Esophagus muscularis mucosa (tissue), 4 donors: ENCODE measurements at places on chromosomes 2 and 18. TPM values are rescaled to one million over a fixed set of nuclear protein-coding genes. Genes with fewer than 3 reads are reported as not detected.

The NYAP2 gene
- 0.26 TPM for total RNA-seq

DNA sequence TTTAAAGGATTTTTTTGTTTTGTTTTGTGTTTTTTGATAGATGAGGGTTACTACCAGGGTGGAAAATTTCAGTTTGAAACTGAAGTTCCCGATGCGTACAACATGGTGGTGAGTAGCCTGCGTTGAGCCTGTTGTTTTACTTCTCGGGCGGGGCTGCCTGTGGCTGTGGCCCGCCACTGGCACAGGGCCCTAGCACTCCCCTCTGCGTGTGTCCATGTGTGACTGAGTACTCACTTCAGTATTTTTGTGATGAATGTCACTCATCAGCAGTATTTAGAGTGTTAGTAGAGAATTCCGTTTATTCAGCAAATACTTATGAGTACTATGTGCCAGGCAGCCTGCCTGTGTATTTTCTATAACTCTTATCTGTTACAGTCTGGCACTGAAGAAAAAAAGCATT, 44.3 kb upstream of the SCLY start:
- DNase-seq = peak; percentile 21
- H3K27me3 ChIP-seq = no peaks in the 10 kb centered on the region

The RBBP8 gene
- 13.0 TPM for total RNA-seq

DNA sequence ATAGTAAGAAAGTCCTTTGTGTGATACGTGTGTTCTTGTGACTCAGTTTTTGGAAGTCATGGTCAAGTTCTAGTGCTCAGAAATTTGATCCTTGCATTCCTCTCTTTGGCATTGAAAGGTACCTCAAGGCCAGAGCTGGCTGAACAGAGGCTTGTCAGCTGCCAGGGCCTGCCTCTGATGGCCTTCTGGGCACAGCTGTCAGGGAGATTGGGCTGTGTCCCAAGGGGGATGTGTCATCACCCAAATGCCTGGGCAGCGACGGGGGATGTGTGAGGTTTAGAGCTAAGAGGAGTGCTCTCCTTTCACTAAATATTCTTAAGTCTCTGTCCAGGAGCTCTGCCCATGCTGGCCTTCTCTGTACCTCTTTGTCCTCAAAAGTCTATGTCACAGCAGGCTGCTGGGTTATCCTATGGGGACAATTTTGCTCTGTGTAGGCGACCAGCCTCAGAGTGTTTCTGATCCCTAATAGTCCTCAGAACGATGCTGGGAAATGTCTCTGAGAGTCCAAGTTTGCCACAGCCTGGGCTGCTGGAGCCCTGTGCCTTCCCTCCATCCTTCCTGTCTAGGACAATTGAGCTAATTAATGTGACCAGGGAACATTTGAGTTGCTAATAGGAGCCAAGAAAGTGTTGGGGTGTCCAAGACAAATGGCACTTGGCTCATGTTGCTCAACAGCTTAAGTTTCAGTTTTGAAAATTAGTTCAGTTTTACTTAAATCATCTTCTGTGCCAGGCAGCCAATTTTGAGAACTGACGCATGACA, 115.4 kb upstream of the ZNF521 start:
- no peak overlapping the region for H3K27ac ChIP-seq
- no peak overlapping the region for H3K4me3 ChIP-seq
- peaks cover 12% of the 10 kb centered on the region for H3K4me1 ChIP-seq
- H3K27me3 ChIP-seq = no peaks in the 10 kb centered on the region
- H3K36me3 ChIP-seq = no peaks in the 10 kb centered on the region
- no peak for DNase-seq

The FBXO15 gene
- total RNA-seq = not detected

DNA sequence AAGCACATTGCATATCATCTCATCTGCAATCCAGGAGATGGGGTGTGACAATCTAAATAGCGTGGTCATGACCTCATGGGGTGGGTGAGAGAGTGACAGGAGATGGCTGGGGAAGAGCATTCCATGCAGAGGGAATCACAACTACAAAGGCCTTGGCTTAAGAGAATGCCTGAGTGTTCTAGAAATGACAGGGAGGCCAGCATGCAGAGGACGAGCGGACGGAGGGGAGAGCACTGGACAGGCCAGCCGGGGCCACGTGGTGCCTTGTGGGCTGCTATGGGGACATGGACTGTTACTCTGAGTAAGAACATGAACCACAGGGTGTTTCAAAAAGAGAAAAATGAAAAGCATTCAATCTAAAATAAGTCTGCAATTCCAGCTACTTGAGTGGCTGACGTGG, 117.9 kb upstream of the ODC1 start:
- H3K27ac ChIP-seq = no peak overlapping the region
- no peaks in the 10 kb centered on the region for H3K36me3 ChIP-seq
- no peak for DNase-seq
- no peaks in the 10 kb centered on the region for H3K27me3 ChIP-seq

DNA sequence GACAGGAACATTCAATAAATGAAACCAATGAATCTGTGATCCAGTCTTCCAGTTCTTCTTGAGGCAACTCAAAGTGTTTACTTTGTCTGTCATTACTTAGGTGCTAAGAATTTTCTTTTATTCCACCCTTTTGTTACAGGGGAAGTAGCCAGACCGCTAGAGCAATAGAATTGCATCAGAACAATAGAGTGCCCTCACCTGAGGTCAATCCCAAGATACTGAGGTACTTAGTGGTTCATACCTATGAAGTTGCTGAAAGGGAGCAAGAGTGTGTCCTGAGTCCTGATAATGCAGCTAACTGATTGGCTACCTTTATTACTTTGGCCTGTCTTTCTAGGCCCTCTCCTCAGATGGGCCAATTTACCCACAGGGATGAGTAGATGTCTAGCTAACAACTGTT, 359.4 kb upstream of the KCNH7 start:
- no peaks in the 10 kb centered on the region for H3K27me3 ChIP-seq
- no peaks in the 10 kb centered on the region for H3K4me1 ChIP-seq
- H3K36me3 ChIP-seq = no peaks in the 10 kb centered on the region
- DNase-seq = no peak

DNA sequence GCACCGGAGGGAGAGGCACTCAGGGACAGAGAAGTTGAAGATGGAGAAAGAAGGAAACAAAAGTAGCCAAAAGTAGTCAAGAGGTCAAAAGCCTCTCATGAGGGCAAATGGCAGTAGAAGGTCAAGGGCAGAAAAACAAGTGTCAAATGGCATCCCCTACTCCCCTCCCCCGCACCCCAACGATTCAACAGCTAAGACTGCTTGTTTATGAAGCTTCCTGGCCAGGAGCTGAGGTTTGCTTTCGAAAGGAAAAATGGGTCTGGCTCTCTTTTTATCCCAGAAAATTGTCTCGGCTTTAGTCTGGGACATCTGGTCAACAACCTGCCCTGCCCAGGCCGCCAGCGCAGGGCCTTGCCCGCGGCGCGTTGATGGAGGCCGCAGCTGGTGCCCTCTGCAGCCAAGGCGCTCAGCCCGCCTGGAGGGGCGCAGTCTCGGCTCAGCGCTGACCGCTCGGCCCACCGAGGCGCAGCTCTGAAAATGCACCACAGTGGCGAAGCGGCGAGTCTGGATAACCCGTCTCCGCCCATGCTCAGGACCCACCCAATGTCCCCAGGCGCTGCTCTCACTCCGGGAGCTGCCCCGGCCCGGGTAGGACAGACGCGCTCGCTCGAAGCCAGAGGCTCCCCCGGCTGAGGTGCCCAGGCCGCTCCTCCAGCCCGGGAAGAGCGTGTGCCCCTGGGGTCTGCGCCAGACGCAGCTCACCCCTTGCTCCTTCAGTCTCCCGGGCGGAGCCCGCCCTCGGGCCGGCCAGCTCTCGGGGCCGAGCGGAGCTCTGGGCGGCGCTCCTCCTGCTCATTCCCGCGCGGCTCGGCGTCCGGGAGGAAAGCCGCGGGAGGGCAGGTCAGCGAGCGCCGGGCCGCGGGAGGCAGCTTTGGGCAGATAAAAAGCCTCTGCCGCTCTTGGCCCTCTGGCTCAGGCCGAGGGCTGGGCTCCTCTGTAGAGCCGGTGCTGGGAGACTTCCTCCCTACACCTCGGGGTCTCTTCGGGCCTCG, 1.8 kb upstream of the TBR1 start:
- H3K36me3 ChIP-seq = no peaks in the 10 kb centered on the region
- DNase-seq = no peak
- peaks cover 48% of the 10 kb centered on the region for H3K4me1 ChIP-seq
- peak overlapping the region; percentile 60 for H3K4me3 ChIP-seq
- peaks cover 56% of the 10 kb centered on the region for H3K27me3 ChIP-seq
- no peak overlapping the region for H3K27ac ChIP-seq

- no peaks in the 10 kb centered on the region for H3K27me3 ChIP-seq
- DNase-seq = no peak
- peaks cover 96% of the 10 kb centered on the region for H3K4me1 ChIP-seq
- peak overlapping the region; percentile 98 for H3K27ac ChIP-seq
- no peak overlapping the region for H3K4me3 ChIP-seq
- peaks cover 2% of the 10 kb centered on the region for H3K36me3 ChIP-seq
Measured at GRCh38 chr2:27077231-27077630, 1.2 kb upstream of the EMILIN1 start.

- H3K27me3 ChIP-seq = no peaks in the 10 kb centered on the region
- H3K4me1 ChIP-seq = no peaks in the 10 kb centered on the region
- DNase-seq = no peak
Measured at GRCh38 chr18:54023471-54023870, 201.0 kb downstream of the MBD2 start.

DNA sequence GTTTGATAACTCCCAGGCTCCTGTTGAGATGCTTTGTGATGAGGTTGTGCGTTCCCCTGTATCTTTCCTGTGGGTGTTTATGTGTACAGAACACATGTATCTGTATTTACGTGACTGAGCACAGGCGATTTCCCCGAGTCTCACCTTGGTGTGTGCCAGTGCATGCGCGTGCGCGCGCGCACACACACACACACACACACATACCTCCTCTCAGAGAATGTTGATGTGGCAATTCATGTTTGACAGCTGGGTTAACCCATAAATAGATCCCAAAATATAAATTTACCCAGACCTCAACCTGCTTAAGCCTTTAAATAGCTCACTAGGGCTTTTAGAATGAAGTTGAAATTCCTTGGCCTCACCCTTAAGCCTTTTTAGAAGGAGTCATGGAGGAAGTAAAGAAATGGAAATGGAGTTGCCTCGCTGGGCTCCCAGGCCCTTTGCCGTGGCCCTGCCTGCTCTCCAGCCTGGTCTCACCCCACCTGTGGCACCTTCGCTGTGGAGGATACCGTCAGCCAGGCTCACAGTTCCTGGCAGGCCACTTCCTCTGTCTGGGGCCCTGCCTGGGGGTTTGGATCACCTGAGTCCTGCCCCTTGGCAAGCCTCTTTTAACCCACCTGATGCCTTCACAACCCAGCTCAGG, 20.3 kb downstream of the AGAP1 start:
- H3K4me1 ChIP-seq = peaks cover 47% of the 10 kb centered on the region
- no peaks in the 10 kb centered on the region for H3K27me3 ChIP-seq
- H3K27ac ChIP-seq = no peak overlapping the region
- no peaks in the 10 kb centered on the region for H3K36me3 ChIP-seq
- no peak overlapping the region for H3K4me3 ChIP-seq
- no peak for DNase-seq
